ENCODE measurements at places on chromosomes 2 and 18. TPM values are rescaled to one million over a fixed set of nuclear protein-coding genes. Genes with fewer than 3 reads are reported as not detected.

SP100 gene
- 211 TPM for total RNA-seq

- no peak for DNase-seq
Observed at GRCh38 chr18:76943542-76944339, 121.4 kb downstream of the ZNF236 start.

ARL4C gene
- 200 TPM for total RNA-seq

DNA sequence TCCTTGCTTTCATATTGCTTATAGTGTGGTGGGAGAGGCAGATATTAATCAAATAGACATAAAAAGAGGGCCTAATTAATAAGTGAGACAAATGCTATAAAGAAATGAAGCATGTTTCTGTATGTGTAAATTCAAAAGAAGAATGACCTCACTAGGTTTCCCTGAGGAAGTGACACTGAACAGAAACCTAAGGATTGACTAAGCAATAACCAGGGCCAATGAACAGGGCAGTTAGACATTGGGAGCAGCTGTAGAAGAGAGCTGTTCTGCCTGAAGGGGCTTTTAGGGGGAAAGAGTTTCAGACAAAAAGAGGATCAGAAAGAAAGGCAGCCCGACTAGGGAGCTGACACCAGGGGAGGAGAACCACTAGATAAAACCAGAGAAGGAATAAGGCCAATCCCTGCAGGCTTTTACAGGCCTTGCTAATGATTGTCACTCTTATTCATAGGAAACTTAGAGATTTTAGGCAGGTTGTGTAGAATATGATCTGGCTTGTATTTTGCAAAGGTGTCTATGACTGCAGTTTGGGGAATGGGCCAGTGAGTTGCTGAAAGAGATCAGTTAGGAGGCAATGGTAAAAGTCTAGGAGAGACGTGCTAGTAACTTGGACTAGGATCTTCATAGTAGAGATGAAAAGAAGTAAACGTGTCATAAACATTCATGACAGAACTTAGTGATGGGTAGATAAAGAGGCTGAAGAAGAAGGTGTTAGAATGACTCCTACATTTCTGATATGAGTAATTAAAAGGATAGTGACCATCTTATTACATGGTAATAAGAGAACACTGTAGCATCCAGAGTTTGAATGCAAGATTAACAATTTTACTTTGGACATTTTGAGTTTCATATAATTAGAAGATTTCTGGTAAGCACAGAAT lies 26.8 kb upstream of the NABP1 start:
- DNase-seq = no peak

GRCh38 chr18:72768681-72769229 lies 99.0 kb downstream of the NETO1 start:
- no peak for DNase-seq

GRCh38 chr18:26802330-26803200 lies 62.9 kb downstream of the AQP4 start:
- DNase-seq = no peak

- DNase-seq = no peak
Observed at GRCh38 chr18:13661051-13661778, 65.1 kb downstream of the FAM210A start.

GRCh38 chr2:127059559-127059958 lies 47.4 kb downstream of the BIN1 start:
- DNase-seq = no peak

GRCh38 chr2:42775810-42776209 lies 11.9 kb upstream of the OXER1 start:
- peak; percentile 8 for DNase-seq

DNA sequence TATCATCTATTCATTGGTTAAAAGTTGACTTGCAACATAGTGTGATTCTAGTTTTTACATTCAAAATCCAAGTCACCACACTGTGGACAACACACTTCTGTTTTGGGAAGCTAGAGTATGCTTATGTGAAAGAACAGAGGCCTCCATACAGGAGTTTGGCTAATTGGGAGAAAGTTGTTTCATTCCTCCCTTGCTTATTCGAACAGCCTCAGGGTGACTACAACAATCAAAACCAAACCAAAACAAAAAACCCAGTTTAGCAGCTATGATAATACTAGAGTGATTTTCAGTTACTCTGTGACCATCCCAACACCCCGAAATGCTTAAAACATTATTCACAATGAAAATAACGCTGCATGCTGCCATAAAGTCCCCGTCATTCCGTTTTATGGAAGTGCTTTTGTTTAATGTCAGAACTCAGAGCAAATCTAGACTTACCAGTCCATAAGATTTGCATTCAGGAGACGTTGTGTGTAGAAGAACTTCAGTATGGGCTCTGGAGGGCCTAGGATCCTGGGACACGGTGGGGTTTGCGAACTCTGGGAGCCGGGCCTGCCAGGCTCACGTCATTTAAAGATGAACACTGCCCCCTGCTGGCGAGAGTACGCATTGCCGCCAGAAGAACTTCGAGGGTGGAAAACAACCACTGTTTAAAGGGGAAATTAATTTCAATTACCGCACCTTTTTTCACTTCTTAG lies 111.4 kb downstream of the FTCDNL1 start:
- DNase-seq = peak; percentile 38

DNA sequence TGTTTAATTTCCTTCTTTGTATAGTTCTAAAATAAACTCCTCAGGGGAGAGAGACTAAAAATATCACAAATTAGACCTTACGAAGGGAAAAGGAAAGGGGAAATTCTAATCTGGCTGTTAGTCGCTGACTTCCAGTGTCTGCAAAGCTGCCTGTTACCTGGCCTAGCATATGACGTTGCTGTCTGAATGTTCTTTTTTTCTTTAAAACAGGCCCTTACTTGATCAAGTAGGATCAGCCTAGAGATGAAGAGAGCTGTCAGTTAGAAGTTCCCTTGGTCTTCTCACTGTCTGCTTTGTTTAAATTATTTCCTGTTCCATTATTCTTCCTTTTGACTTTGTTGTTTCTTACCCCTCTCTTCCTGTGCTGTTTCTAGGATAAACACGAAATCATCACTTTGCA lies 11.2 kb downstream of the NCK2 start:
- DNase-seq = peak; percentile 74

- no peak for DNase-seq
Observed at GRCh38 chr2:234970477-234970882, 18.7 kb downstream of the SH3BP4 start.

DNA sequence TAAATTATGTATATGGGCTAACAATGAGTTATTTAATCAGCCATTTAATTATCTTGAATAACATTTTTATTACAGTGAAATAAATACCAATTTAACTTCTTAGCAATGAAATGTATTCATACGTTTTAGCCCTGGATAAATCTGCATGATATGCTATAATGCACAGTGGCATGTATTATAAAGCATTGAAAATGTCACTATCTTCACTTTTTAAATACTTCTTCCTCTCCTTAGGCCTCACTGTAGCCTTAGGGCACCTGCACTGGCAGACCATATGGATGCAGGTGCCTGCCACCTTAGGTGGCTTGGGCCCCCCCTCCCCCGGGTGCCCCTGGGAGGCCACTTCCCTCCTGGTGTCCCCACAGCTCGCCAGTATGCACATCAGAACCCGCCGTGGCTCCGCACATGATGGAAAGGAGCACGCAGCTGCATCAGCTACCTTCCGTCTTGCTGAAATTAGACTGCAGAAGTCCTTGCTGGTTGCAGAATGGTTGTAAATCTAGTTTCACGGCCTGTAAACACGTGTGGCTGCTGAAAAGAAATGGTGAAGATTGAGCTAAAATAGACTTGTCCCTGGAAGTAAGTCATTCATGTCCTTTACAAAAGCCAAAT lies 56.7 kb downstream of the ADI1 start:
- DNase-seq = no peak

- DNase-seq = no peak
Observed at GRCh38 chr2:50648041-50648700, 383.8 kb downstream of the NRXN1 start.

DNA sequence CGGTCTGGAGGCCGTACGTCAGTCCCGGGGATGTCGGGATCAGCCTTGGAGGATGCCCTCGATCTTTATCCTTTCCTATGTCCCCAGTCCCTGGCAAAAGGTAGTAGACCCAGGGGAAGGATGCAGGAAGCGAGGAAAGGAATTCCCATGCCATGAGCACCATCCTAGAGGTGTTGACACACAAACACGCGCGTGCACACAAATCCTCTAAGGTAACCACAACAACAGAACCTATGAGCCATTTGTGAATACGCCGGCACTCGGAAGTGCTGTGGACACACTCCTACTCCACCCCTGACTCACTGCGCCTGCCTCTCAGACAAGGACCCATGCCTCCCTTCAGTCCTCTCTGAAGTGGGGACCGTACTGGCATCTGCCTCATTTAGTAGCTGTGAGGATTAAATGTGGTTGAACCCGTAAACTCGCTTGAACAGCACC lies 11.3 kb upstream of the MLPH start:
- peak; percentile 39 for DNase-seq

- DNase-seq = no peak
Observed at GRCh38 chr2:162243294-162243693, at the start of gene FAP. FAP (minus strand) TSS chr2:162243445; CDS start chr2:162243327, 118 bp downstream.

- peak; percentile 68 for DNase-seq
Observed at GRCh38 chr2:101205521-101206479, 46.9 kb upstream of the CNOT11 start.

ACVR2A gene
- 12.1 TPM for total RNA-seq

DNA sequence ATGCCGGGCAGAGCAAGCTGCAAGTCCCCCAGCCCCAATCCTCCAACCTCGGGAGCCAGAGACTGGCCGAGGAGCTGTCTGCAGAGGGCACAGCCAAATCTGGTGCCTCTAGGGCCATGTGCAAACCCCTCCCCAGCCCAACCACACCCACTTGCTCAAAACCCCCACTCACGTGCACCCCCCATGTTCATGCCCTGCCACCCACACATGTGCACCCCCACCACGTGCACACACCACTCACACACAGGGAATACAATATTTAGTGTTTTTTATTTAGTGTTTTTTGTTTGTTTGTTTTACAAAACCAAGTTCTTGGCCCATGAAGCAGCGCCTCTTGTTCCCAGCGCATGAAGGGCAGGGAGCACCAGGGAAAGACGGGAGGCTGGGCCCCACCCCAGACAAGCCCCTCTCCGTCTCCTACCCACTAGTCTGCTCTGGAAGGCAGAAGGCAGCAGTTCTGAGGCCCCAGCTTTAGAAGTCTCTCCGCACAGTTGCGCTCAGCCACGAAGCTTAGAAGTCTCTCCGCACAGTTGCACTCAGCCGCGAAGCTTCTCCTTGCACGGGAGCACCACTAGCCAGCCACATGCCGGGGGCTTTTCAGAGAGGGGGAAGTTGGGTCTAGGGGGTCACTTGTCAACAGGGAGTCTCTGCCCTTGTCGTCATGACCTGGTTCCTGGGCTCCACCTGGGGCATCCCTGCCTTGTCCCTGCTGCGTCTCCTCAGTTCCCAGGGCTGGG lies 276.1 kb upstream of the HDAC4 start:
- no peak for DNase-seq

DNA sequence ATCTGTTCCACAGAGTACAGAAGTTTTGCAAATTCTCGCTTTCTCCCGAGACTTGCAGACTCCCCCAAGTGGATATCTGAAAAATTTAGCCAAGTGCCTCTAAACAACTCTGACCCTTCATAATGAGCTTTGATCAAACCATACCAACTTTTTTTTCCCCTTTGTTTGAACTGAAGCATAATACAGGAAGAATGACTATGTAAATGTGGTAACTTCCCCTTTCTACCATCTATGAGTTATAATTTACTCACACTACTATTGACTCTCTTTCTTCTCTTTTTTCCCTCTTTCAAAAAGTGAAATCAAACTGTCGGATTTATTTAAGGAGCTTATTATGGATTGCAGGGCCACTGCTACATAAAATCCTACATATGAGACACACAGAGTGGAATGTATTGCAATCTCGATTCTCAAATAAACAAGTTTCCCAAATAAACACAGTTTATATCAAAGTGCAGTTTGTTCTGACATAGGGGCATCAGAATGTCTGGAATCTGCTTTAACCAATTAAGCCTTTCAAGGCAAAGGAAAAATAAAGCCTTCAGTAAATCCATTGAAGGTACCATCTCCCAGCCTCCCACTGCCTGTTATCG lies 1.4 kb upstream of the ZNF804A start:
- DNase-seq = no peak

KLF7 gene
- 71.7 TPM for total RNA-seq

DNA sequence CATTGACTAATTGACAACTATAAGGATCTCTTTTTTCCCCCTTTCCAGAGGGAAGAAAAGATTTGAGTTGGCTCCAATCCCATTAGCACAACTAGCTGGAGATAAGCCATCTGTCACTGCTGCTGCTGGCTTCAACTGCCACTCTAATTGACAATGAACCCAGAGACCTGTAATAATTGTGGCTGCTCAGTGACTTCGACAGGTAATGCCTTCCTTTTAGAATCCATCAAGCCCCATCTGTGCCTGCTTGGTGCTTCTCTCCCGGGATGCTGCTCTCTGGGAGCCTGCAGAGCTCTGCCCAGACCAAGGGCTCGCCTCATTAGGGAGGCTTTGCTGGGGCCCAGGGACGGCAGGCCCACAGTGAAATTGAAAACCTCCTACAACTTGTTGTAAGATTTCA lies 376.7 kb upstream of the SOX11 start:
- DNase-seq = no peak

PAX8 gene
- 1.5 TPM for total RNA-seq

C2orf74 gene
- total RNA-seq = 5.1 TPM

DNA sequence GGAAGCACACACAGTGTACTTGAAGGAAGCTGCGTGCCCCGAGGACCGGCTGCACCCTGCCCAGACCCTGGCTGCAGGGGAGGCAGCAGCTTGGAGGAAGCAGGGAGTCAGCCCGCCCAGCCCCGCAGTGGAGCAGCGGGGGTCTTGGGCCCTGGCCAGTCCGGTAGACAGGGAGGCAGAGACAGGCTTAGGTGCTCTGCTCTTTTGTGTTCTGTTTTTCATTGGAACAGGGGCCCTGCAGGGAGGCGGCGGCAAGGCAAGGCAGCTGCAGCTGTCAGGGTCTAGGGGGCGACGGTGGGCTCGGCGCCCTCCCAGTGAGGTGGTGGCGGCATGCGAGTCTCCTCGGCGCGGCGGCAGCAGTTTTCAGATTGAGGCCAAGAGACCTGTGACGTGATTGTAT lies 53.3 kb upstream of the TFCP2L1 start:
- no peak for DNase-seq

- no peak for DNase-seq
Observed at GRCh38 chr18:60698901-60699300, 326.3 kb upstream of the MC4R start.

FSIP2 gene
- 0.54 TPM for total RNA-seq

DNA sequence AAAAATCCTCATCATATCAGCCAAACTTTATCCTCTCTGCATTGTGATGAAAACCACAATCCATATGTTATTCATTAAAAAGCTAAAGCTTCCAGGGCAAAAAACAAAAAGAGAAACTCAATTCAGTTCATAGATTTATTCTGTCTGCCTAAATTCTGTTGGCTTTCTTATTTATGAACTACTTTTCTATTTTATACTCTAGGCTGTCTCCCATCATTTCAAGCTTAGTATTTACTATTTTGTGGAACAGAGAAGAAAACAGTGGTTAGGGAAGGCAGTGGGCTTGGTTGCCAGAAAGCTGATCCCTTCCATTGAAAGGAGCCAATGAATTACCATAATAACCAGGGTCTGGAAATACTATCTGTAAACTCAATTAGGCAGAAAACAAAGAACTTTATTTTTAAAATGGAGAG lies 71.8 kb downstream of the RAPH1 start:
- DNase-seq = no peak

TMEM247 gene
- total RNA-seq = not detected

- no peak for DNase-seq
Observed at GRCh38 chr2:3377279-3377611, 373 bp downstream of the EIPR1 start.

- no peak for DNase-seq
Observed at GRCh38 chr2:144136297-144137010, 383.5 kb downstream of the ZEB2 start.

LCT gene
- not detected for total RNA-seq

- DNase-seq = no peak
Observed at GRCh38 chr2:11187083-11187619, 31.9 kb downstream of the SLC66A3 start.
